ENCODE measurements at places on chromosomes 13 and 19.
A peak's percentile ranks its signal among the peaks of the same experiment; 100 is the strongest.

DNA sequence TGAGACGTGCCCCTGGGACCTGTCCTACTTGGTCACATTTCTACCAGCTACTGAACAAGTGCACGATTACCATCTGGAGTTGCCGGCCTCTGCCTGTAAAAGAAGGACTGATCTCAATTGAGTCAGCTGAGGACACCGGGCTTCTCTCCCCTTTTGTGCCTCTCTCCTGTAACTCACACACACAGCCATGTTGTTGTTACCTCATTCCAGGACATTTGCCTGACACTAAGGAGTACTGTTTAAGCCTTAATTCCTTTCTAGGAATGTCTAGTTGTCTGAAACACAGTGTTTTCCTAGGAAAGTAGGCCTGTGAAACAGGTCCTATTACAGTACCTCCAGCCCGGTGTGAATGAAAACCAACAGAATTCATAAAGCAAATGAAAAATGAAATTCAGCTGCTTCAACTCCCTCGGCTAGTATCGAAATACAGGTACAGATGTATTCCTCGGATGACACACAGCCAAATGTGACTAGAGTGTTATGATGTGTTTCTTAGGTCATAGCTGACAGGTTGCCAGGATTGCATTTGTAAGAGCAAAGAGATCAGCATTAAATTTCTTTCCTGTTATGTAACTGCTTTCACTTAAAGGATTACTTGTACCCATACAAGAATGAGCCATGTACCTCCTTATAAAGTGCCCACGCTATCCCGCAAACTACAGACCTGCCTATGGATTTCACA, 152.0 kb upstream of the IRS2 start:
- peak; percentile 38 for DNase-seq

DNA sequence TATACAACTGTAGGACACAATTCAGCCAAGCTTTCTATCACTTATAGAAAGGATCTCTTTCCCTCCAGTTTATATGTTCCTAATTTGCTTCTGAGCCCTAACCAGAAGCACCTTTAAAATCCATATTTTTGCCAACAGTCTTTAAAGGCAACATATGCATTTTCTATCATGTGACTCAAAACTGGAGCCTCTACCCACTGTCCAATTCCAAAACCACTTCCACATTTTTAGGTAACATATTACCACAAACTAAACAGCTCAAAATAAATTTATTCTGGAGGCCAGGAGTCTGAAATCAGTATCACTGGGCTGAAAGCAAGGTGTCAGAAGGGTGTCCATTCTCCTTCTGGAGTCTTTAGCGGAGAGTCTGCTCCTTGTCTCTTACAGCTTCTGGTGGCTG, 15.9 kb upstream of the EFNB2 start:
- no peak for DNase-seq

GRCh38 chr13:99062593-99062992, 84.7 kb upstream of the DOCK9 start:
- DNase-seq: peak; percentile 73

DNA sequence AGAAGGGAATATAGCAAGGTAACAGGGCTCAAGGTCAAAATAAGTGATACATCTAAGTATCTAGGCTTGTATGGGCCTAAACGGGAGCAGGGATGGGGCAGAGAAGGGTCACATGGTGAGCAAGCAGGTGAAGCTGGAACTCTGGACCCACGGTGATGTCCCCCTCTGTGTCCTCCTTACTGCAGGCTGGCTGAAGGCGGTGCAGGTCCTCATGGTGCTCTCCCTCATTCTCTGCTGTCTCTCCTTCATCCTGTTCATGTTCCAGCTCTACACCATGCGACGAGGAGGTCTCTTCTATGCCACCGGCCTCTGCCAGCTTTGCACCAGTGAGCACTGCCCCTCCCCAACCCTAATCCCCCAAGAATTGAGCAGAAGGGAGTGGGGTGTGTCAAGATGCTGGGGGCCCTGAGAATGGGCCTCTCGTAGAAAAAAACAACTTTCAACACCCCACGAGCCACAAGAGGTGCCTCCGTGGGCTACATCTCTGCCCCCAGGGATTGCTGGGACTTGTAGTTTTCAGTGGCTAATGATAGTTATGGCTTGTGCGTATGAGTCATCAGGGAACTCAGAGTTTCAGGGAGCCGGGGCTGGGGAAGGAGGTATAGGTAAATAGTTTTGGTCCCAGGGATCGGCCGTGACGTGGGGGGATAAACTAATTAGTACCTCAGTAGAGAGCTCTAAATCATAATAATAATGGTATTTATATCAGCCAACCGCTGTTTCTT, 4.0 kb downstream of the EMP3 start:
- no peak for DNase-seq

DNA sequence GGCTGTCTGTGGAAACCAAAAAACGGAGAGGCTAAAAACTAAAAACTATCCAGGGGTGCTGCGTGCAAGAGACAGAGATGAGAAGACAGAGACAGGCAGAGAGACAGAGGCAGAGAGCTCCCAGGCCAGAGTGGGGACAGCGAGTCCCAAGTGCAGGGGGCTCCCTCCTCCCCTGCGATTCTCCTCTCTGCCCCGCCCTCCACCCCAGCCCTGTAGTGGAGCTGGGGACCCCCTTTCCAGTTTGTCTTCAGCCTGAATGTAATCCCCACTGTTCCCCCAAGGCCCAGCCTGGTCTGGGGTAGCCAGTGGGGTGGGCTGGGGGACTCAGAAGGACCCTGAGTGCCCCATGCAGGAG, 2.0 kb downstream of the NFIC start:
- no peak for DNase-seq

Data from MG63 (cell line).